SK-N-SH (cell line): ENCODE measurements at places on chromosomes 2 and 18.

DNA sequence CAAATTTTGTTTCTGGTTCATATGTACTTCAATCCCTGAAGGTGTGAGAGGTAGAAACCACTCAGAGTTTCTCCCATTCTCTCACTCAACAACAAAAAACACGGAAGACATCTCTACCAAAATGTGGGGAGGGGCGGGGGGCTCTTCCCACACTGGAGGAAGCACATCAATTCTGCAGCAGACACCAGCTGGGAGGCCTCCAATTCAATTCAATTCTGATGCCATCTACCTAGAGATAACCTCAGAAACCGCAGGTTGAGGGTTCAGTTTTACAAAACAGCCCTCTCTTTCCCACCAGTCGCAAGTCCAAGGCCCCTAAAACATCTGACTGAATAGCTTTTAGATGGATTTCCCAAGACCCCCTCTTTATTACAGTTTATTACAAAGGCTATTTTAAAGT is 7.0 kb upstream of the MCFD2 start:
- DNase-seq = no peak
- H3K36me3 ChIP-seq = peaks cover 8% of the 10 kb centered on the region
- no peaks in the 10 kb centered on the region for H3K27me3 ChIP-seq
- H3K4me1 ChIP-seq = no peaks in the 10 kb centered on the region

GRCh38 chr2:73117441-73117840 is 4.7 kb upstream of the RAB11FIP5 start:
- no peaks in the 10 kb centered on the region for H3K27me3 ChIP-seq
- H3K36me3 ChIP-seq = no peaks in the 10 kb centered on the region
- peaks cover 8% of the 10 kb centered on the region; the same call in 1 of the 2 replicates for H3K4me1 ChIP-seq
- H3K27ac ChIP-seq = no peak overlapping the region
- H3K4me3 ChIP-seq = no peak overlapping the region

- DNase-seq = no peak
- no peaks in the 10 kb centered on the region for H3K27me3 ChIP-seq
- no peaks in the 10 kb centered on the region for H3K4me1 ChIP-seq
- no peak overlapping the region for H3K4me3 ChIP-seq
These were observed 26.8 kb downstream of the PDK1 start for GRCh38 chr2:172582656-172583055.

- H3K27ac ChIP-seq = no peak overlapping the region
- H3K36me3 ChIP-seq = no peaks in the 10 kb centered on the region
- DNase-seq = peak; percentile 73
- peaks cover 50% of the 10 kb centered on the region for H3K27me3 ChIP-seq
- peaks cover 5% of the 10 kb centered on the region; the same call in 1 of the 2 replicates for H3K4me1 ChIP-seq
These were observed 1.3 kb upstream of the CYP26B1 start for GRCh38 chr2:72148837-72149555.

GRCh38 chr2:186573531-186573930 is 16.3 kb upstream of the ITGAV start:
- H3K27me3 ChIP-seq = no peaks in the 10 kb centered on the region
- no peak overlapping the region for H3K4me3 ChIP-seq

- no peaks in the 10 kb centered on the region; the same call in 1 of the 2 replicates for H3K4me1 ChIP-seq
- H3K27ac ChIP-seq = no peak overlapping the region
- no peaks in the 10 kb centered on the region for H3K27me3 ChIP-seq
- no peaks in the 10 kb centered on the region for H3K36me3 ChIP-seq
- no peak overlapping the region for H3K4me3 ChIP-seq
These were observed 74.8 kb downstream of the BCL11A start for GRCh38 chr2:60478660-60479059.

- DNase-seq = no peak
- no peak overlapping the region for H3K4me3 ChIP-seq
- H3K27ac ChIP-seq = no peak overlapping the region
- H3K4me1 ChIP-seq = no peaks in the 10 kb centered on the region
These were observed 38.0 kb upstream of the SLC16A14 start for GRCh38 chr2:230106771-230107170.

- H3K4me1 ChIP-seq = peaks cover 40% of the 10 kb centered on the region
- no peaks in the 10 kb centered on the region for H3K36me3 ChIP-seq
- H3K4me3 ChIP-seq = no peak overlapping the region
- H3K27ac ChIP-seq = peak overlapping the region; percentile 24
- DNase-seq = no peak
These were observed 78.5 kb downstream of the SPRED2 start for GRCh38 chr2:65353927-65354326.
